Smooth muscle cell of bladder (primary cell): ENCODE measurements at places on chromosomes 5 and 9. TPM values are rescaled to one million over a fixed set of nuclear protein-coding genes. Genes with fewer than 3 reads are reported as not detected.

Gene MARCOL
- total RNA-seq: 4.0 and 8.3 TPM in 2 replicates

Gene CYLC2
- not detected in 2 replicates for total RNA-seq

Gene IL5
- total RNA-seq: not detected in 2 replicates

Gene STK32A
- total RNA-seq: 0.71 and 1.3 TPM in 2 replicates

Gene KCNN2
- total RNA-seq: 0.43 and 0.55 TPM in 2 replicates

Gene SARDH
- total RNA-seq: 4.9 and 10.1 TPM in 2 replicates

Gene GOLGA2
- 136 and 138 TPM in 2 replicates for total RNA-seq

Gene PCDHGA4
- total RNA-seq: 3.3 and 4.5 TPM in 2 replicates

Gene ARHGEF28
- 10.4 and 15.9 TPM in 2 replicates for total RNA-seq

Gene PRUNE2
- total RNA-seq: 9.2 and 15.1 TPM in 2 replicates

Gene CDH18
- 0.71 and 1.3 TPM in 2 replicates for total RNA-seq

Gene PCDHA9
- total RNA-seq: under 0.01 and 0.18 TPM in 2 replicates

Gene RHOBTB3
- 304 and 322 TPM in 2 replicates for total RNA-seq
